Activated naive CD8-positive, alpha-beta T cell treated with anti-CD3 and anti-CD28 coated beads, Interleukin-2, amount 10 ng/mL, durations not matched to agents 7 days and 5 days (primary cell): ENCODE measurements at places on chromosomes 12 and 14. TPM values are rescaled to one million over a fixed set of nuclear protein-coding genes. Genes with fewer than 3 reads are reported as not detected.
A peak's percentile ranks its signal among the peaks of the same experiment; 100 is the strongest.

- peaks cover 87% of the 10 kb centered on the region for H3K27me3 ChIP-seq
- peak overlapping the region; percentile 28 for H3K4me3 ChIP-seq
- H3K36me3 ChIP-seq = peaks cover 3% of the 10 kb centered on the region
- H3K27ac ChIP-seq = no peak overlapping the region
- peaks cover 23% of the 10 kb centered on the region for H3K4me1 ChIP-seq
Observed at GRCh38 chr12:102955926-102956737, 1.3 kb upstream of the ASCL1 start.

DNA sequence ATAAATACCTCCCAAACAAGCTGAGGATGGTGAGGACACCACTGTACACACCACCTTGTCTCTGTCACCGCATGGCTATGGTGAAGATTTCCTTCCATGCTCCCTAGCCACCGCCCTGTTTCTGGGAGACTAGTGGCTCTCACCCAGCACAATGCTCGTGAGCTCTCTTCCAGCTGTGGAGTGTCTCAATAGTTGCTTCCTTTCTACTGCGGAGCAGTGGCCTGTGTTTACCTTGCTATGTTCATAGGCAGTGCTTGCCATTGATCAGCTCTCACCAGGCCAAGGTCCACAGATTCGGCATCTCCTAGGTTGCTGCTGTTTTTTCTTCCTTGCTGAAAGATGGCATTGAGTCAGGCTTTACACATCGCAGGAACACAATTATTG, 313.6 kb upstream of the RTL1 start:
- H3K27ac ChIP-seq = no peak overlapping the region
- no peak overlapping the region for H3K4me3 ChIP-seq
- no peaks in the 10 kb centered on the region for H3K4me1 ChIP-seq
- no peaks in the 10 kb centered on the region for H3K36me3 ChIP-seq
- peaks cover 3% of the 10 kb centered on the region for H3K27me3 ChIP-seq
- no peak for DNase-seq

- H3K27me3 ChIP-seq = peaks cover 14% of the 10 kb centered on the region
- no peaks in the 10 kb centered on the region for H3K4me1 ChIP-seq
- no peaks in the 10 kb centered on the region for H3K36me3 ChIP-seq
- no peak overlapping the region for H3K4me3 ChIP-seq
- no peak overlapping the region for H3K27ac ChIP-seq
Observed at GRCh38 chr14:20801726-20802125, 918 bp downstream of the RNASE1 start.

Gene PPP4R4
- total RNA-seq = 0.47 TPM

Gene ZNF605
- 13.6 TPM for total RNA-seq
